Activated naive CD4-positive, alpha-beta T cell treated with anti-CD3 and anti-CD28 coated beads, Interleukin-2, amount 50 U/mL, for 16 hours (primary cell): ENCODE measurements at places on chromosomes 2 and 18.

DNA sequence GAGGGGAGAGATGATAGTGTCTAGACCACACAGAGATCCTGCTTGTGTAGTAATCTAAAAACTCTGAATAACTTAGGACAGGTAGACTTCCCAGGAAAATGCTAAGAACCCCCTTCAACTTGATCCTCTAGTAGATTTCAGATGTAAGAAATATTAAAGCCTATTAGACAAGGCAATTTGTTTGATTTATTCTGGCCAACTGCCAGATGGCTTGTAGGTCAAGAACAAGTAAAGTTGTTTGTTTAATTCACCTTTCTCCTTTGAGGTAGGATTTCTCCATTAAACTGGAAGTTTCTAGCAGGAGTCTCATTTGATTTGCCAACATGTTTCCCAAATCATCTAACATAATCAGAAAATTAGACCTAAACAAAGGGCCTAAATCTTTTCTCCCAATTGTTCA is 48.6 kb downstream of the SH3RF3 start:
- DNase-seq: no peak

GRCh38 chr2:108575132-108575966 is 41.1 kb downstream of the LIMS1 start:
- DNase-seq: no peak

GRCh38 chr2:5877360-5877759 is 185.2 kb downstream of the SOX11 start:
- DNase-seq: no peak

GRCh38 chr2:7437716-7438632 is 520.8 kb downstream of the RNF144A start:
- peak; percentile 36 for DNase-seq

DNA sequence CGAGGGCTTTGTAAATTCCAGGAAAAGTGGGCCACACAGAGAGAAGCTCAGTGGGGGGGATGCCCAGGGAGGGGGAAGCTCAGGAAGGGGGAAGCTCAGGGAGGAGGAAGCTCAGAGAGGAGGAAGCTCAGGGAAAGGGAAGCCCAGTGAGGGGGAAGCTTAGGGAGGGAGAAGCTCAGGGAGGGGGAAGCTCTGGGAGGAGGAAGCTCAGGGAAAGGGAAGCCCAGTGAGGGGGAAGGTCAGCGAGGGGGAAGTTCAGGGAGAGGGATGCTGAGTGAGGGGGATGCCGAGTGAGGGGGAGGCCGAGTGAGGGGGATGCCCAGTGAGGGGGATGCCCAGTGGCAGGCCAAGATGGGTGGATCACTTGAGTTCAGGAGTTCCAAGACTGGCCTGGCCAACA is 821 bp upstream of the CHRNG start:
- no peak for DNase-seq

- DNase-seq: no peak
Observed at GRCh38 chr2:148865512-148865911, 9.5 kb upstream of the KIF5C start.

DNA sequence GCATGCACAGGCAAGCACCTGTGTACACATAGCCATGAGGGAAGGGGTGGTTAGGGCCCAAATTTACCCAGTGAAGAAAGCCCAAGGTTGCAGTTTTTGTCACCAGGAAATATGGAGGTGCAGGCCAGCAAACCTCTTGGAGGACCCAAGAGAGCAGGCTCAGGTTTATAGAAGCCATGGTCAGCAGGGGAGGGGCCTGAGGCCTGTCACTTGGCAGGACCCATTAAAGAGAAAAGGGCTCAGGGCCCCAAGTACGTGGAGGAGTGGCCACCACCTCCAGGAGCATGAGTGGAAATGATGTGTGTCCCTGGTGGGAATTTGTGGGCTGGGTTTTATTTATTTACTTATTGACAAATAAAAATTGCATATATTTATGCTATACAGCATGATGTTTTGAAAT is 192.9 kb downstream of the HAUS1 start:
- DNase-seq: no peak

GRCh38 chr2:222280795-222281194 is 18.0 kb downstream of the PAX3 start:
- no peak for DNase-seq

- no peak for DNase-seq
Observed at GRCh38 chr2:179036353-179036905, 13.5 kb downstream of the CCDC141 start.

- no peak for DNase-seq
Observed at GRCh38 chr2:70580352-70580751, 26.7 kb upstream of the TGFA start.

DNA sequence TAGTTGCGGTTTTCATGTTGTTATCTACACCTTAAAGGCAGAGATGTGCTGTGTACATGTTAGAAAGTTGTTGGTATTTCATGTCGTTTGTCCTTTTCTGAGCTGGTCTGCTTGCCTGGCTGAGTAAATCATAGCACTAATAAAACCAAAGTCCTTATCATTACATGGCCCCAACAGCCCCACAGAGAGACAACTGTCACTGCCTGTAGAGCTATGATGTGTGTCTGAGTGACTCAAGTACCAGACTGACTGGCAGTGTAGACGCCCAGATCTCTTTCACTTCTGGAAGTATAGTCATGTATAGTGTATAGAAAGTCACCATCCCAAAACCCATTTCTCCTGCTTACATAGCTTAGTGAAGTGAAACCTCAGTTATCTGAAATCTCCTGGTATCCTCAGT is 4.3 kb downstream of the SOCS6 start:
- DNase-seq: no peak

DNA sequence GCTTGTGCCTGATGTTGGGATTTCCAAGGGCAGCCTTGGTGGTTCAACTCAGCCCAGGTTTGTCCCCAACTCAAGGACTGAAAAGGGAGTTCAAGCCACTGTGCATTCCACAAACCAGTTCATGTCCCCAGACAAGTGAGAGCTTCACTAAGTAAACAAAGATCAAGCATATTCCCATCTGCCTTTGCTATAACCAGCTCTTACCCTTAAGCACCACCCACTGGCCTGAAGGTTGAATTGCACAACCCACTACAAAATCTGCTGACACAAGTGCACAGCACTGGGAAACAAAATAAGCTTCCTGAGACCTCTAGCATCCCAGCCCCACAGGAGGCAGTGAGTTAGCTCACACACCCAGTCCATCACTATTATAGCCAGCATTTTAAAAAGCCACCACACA is 516.7 kb downstream of the NR4A2 start:
- no peak for DNase-seq

DNA sequence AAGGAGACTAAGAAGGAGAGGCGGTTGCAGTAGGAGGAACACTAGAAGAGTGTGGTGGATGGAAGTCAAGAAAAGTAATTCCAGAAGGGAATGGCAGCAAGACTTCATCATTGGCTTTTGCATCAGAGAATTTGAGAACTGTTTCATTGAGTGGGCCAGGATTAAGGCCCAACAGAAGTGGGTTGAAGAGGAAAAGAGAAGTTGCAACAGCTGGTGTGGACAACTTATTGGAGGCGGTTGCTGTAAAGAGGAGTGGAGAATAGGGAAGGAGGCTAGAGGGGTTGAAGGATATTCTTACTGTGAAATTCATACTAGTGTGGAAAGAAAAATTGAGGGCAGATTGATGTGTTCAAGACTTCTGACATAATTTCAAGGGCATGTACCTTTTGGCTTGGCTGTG is 168.7 kb upstream of the FN1 start:
- no peak for DNase-seq

GRCh38 chr2:31065356-31065755 is 72.9 kb downstream of the GALNT14 start:
- DNase-seq: no peak

- no peak for DNase-seq
Observed at GRCh38 chr2:216083464-216084281, 2.0 kb downstream of the TMEM169 start.

GRCh38 chr2:150581717-150582472 is 94.4 kb upstream of the RND3 start:
- no peak for DNase-seq

DNA sequence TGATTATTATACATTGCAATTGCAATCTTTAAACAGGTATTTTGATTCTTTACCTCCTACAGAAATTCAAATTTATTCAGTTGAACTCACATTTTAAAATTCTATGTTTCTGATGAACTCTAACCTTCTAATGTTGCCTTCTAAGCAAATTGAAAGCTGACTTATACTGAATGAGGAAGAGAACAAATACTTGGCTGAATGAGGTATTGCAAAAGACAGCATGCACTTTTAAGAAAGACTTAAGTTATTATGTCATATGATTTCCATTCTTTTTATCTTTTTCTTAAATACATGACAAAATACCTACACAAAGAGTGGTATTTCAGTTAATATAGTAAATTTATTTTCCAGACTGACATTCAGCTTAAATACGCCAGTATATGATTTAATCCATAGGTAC is 64.7 kb downstream of the FAM228A start:
- DNase-seq: no peak

DNA sequence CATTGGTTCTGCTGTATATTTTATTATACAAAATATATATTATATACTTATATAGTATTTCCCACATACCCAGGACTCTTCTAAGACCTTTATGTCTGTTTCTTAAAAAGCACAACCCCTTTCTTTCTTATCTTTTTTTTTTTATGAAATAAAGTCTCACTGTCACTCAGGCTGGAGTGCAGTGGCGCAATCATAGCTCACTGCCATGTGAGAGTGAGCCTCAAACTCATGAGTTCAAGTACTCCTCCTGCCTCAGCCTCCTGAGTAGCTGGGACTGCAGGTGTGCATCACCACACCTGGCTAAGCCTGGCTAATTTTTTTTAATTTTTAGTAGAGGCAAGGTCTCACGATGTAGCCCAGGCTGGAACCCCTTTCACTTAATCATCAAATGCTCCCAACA is 72.3 kb downstream of the CLHC1 start:
- DNase-seq: no peak

DNA sequence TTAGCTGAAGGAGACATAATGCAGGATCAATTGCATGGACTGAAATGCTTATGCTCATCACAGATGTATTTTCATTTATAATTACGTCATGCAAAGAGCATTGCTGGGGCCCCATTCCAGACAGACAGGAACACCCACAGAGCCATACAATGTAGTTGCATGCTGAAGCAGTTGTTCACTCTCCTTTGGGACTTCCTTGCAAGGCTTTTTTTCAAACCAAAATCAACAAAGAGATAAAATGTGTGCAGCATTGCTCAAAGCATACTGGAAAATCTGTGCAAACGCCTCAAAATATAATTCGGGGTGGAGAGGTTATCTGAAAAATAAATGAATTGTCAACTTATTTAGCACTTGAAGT is 463.2 kb downstream of the CDH2 start:
- no peak for DNase-seq

- no peak for DNase-seq
Observed at GRCh38 chr2:227443889-227444568, 27.9 kb upstream of the AGFG1 start.

DNA sequence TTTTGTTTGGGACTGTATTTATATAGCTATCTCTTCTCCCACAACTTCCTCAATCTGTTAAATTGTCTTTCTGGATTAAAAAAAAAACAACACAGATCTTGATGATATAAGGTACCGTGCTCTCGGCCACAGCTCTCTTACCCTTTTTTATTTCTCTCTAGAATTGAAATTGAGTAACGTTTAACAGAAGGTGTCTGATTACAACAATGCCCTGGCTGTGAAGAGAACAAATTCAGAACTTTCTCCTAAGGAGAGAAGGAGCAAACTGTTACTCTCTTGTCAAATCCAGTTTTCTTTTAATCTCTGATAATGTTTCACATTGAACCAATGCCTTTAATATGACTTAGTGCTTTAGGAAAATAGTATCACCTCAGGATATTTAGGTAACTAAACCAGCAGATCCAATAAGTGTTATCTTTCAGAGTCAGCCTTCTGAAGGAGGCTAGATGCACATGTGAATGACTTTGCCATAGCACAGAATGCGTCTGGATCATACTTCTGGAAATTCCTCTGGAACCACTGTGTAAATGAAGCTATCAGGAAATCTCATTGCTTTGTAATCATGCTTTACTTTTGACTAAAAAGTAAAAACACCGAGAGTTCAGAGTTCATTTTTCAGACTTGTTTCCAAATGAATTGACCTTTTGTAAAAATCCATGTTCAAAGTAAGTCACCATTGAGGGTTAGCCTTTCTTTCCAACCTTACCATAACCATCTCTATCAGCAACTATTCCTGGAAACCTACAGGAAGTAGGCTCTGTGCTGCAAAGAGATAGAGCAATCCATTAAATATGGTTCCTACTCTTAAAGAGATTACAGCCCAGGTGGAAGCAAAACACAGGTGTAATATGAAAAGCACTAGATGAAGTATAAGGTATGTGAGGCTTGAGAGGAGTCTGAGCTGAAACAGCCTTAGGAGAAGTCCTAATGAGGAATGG is 147.0 kb upstream of the OSR1 start:
- no peak for DNase-seq

DNA sequence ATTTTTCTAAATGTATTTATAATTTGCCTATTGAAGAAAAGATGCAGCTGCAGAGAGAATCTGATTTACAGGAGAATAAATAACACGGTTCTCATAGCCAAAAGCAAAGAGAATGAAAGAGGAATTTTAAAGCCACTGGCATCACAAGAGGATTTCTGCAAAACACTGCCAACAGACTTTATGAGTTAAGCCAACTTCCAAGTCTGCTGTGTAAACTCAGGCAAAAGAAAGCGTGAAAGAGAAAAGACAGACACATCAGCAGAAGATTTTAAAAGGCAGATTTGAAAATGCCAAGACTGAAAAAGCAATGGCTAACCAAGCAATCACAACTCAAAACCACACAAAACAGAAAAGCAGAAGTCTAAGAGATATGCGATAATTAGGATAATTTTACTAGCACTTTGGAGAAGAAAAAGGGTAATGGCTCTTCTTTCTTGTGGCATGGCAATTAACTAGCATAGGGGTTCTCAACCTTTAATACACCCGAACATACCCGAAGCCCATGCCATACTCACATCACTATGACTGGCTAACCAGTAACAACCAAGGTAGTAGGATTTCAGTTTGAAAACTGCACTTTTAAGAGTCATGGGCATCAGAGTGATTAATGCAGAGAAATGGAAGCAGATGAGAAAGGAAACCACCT is 4.9 kb downstream of the DARS1 start:
- DNase-seq: no peak

DNA sequence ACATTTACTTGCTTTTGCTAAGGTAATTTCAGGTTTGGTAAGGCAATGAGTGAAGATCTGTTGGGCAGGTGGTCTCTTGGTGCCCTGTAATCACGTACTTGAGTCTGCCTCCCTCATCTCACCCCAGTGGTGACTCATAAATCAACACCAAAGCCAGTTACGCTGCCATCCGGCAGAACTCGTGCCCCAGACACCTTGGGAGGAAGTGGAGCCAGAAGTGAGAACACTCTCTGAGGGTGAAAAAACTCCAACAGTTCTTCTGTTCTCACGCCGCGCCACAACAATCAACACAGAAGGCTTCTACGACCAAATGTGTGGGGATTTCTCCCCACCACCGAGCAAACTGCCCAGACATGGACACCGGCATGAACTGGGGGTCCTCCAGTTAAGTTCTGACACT is 206.2 kb downstream of the ARL4C start:
- peak; percentile 79 for DNase-seq

- DNase-seq: no peak
Observed at GRCh38 chr2:109124982-109125592, 3.9 kb upstream of the SH3RF3 start.
